ENCODE measurements at places on chromosomes 5 and 9. TPM values are rescaled to one million over a fixed set of nuclear protein-coding genes. Genes with fewer than 3 reads are reported as not detected.

DNA sequence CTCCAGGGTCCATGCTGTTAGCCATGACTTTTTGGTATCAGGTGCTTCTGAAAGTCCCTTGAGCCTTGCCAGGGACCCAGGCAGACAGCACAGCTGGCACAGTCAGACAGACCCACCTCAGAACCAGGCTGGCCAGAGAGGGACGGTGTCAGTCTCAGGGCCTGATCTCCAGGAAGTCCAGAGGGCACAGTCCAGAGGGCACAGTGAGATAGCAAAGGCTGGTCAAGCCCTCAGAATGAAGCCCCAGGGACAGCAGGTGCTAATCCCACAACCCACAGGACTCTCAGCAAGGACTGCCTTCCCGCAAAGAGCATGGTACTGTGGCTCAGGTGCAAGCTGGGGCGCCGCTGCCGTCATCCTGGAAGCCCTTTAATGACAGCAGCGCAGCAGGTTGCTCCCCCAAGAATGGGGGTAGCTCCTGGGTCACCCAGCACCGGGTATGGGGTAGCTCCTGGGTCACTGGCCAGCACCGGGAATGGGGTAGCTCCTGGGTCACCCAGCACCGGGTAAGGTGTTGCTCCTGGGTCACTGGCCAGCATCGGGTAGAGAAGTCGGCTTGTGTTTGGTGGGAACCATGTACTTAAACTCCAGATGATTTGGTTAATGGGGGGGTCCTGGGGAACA is 105.6 kb upstream of the PHYKPL start:
- DNase-seq: no peak

GRCh38 chr9:94650949-94651348 is 11.6 kb upstream of the FBP1 start:
- DNase-seq: no peak

GRCh38 chr9:129895376-129896268 is 60.4 kb downstream of the USP20 start:
- DNase-seq: no peak

INSL4 gene
- not detected for total RNA-seq

C5orf52 gene
- total RNA-seq: not detected
